Upper lobe of left lung (tissue), 6 donors: ENCODE measurements at places on chromosomes 7 and 10. TPM values are rescaled to one million over a fixed set of nuclear protein-coding genes. Genes with fewer than 3 reads are reported as not detected.

GRCh38 chr7:50828801-50829200 lies 46.1 kb upstream of the GRB10 start:
- DNase-seq, result no peak

GLI3 gene
- 10.8 TPM for total RNA-seq

ACTL6B gene
- total RNA-seq, result not detected

- DNase-seq, result no peak
Observed at GRCh38 chr7:14521183-14521582, 381.4 kb downstream of the DGKB start.

- DNase-seq, result no peak
Observed at GRCh38 chr7:5694221-5694754, 87.2 kb downstream of the RNF216 start.

- DNase-seq, result no peak
Observed at GRCh38 chr10:72935361-72935760, 19.2 kb downstream of the PLA2G12B start.

DNA sequence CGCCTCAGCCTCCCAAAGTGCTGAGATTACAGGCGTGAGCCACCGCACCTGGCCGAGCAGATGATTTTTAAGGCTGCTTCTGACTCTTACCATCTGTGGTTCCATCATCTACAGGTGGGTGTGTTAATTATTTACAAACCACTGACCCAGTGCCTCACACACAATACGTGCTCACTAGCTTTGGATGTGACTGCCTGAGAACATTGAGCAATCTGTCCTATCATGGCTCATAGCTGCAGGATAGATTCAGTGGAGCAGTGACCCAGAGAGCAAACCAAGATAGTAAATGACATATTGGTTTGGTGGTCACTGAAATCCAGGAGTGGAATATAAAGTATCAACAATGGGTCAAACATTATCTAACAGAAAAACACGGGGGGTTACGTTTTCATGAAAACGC lies 24.1 kb downstream of the GPAM start:
- no peak for DNase-seq

GRCh38 chr10:93268021-93268420 lies 194.3 kb downstream of the CYP26A1 start:
- DNase-seq, result no peak

DNA sequence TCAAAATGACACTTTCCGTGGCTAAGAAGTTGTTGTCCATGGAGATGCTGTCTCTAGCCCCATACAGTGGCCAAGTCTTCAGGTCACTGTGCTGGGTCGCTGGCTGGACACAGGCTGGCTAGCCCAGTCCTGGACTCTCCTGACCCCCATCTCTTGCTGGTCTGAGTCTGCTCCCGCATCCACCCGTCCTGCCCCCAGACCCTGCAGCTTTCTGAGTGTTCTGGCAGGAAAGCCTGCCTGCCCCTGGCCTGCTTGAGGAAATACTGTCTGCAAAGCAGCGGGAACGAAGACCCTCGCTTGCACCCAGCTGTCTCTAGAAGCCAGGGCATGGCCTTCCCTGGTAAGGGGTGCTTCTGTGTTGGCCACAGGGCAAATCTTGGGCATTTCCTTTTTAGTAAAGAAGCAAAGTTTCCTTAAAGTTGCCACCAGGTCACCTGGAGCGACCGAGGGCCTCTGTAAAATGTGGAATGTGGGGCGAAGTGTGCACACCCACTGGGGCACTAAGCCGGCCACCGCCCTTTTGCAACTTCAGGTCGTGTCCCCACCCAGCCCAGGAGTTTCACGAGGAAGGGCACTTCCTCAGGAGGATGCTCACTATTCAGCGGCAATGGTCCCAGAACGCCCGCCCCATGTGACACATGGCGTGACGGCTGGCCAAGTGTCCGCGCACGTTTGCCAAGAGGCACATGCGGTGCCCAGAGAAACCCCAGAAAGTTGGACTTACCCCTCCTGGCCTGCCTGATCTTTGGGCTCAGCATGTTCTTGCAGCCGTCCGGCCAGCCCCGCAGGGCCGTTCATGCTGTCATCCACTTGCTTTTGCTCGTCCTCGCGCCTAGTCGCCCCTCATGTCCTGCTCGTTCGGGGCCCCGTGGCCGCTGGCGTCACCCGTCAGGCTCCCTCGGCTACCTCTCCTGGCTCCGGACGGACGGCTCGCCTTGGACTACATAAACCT lies 558 bp downstream of the ARHGAP22 start:
- DNase-seq, result peak; percentile 86

GRCh38 chr7:120254845-120255244 lies 18.1 kb upstream of the KCND2 start:
- no peak for DNase-seq

GRCh38 chr7:19558527-19558926 lies 150.3 kb downstream of the POLR1F start:
- DNase-seq, result no peak

GRCh38 chr10:73248259-73248724 lies 1.2 kb upstream of the DNAJC9 start:
- DNase-seq, result no peak

DNA sequence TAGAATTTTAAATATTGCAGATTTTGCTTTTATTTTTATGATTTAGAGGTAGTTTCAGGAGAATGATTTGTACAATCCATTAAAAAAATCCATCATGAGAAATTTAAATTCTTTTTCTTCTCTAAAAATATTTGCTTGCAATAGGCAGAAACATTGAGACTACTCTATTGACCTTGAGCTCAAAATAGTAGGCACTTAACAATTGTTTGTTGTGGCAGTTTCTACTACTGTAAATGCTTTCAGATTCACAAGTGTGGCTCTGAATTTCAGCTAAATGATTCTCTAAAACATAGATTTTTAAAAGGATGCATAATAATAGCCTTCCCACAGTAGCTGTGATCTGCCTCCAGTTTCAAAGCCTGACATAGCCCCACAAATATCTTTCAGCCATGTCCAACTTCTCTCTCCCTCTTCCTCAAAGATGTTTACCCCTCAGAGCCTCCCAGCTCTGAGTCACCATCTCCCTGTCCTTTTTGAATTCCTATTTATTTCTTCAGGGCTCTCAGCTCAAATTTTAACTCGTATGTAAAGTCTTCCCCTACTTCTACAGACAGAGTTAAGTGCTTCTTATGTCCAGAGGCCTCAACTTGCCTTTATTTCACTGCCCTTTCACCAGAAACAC lies 160.5 kb downstream of the AOAH start:
- DNase-seq, result no peak

GRCh38 chr10:86401588-86402282 lies 35.1 kb upstream of the GRID1 start:
- no peak for DNase-seq

TMEM196 gene
- total RNA-seq, result not detected

- DNase-seq, result no peak
Observed at GRCh38 chr7:142557971-142558582, 191.2 kb upstream of the PRSS1 start.

FAM25G gene
- not detected for total RNA-seq

- no peak for DNase-seq
Observed at GRCh38 chr7:40810274-40810673, 675.5 kb downstream of the SUGCT start.

SLC39A12 gene
- not detected for total RNA-seq

TPST1 gene
- 20.0 TPM for total RNA-seq

- DNase-seq, result no peak
Observed at GRCh38 chr10:112957640-112958092, 7.6 kb downstream of the TCF7L2 start.

GRCh38 chr10:52965509-52965908 lies 192.9 kb upstream of the MBL2 start:
- DNase-seq, result peak; percentile 46

GRCh38 chr7:131521651-131522163 lies 34.7 kb downstream of the PODXL start:
- peak; percentile 82 for DNase-seq

DNA sequence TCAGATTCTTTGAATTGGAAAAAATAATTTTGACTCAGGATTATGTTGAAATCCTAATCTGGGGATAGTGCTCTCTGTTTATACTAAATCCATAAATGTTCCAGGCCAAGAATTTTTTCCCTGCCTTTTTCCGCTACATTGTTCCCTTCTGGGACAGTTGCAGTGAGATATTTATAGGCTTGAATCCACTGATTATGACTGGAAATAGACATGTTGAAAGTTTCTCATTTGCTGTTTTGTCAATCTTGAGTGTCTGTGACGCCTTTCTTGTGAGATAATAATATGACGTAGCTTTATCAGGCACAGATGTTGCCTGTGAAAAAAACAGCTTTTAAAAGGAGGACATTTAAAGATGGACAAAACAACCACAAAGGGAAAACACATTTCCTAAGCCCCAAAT lies 155.9 kb downstream of the ARID5B start:
- DNase-seq, result no peak

DNA sequence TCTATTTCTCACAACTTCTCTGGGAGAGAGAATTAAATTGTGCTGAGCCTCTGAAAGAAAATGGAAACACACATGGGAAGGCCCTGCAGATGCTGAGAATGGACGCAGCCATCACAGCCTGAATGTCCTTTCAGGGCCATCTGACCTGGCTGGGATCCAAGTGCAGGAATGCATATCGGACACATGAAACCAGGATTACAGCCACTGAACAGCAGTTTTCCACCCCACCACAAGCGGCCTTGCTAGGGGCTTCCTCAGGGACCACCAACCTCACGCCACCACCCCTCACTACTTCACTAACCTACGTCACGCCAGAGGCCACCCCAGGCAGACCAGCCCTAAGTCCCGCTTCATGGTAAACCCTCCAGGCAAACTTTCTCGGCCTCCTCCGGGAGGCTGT lies 103.3 kb downstream of the DIP2C start:
- DNase-seq, result no peak

- DNase-seq, result no peak
Observed at GRCh38 chr10:133614830-133615580, 11.6 kb downstream of the FRG2B start.

FRMPD2 gene
- total RNA-seq, result 2.8 TPM

- DNase-seq, result peak; percentile 23
Observed at GRCh38 chr7:8724080-8724718, 290.8 kb downstream of the NXPH1 start.

SPDYE2 gene
- total RNA-seq, result not detected

HILPDA gene
- 10.5 TPM for total RNA-seq

IGF2BP3 gene
- not detected for total RNA-seq

GIMAP6 gene
- total RNA-seq, result 46.5 TPM

- no peak for DNase-seq
Observed at GRCh38 chr7:98250789-98251188, 1.2 kb downstream of the TECPR1 start.
